ENCODE measurements at places on chromosomes 1 and 21.

DNA sequence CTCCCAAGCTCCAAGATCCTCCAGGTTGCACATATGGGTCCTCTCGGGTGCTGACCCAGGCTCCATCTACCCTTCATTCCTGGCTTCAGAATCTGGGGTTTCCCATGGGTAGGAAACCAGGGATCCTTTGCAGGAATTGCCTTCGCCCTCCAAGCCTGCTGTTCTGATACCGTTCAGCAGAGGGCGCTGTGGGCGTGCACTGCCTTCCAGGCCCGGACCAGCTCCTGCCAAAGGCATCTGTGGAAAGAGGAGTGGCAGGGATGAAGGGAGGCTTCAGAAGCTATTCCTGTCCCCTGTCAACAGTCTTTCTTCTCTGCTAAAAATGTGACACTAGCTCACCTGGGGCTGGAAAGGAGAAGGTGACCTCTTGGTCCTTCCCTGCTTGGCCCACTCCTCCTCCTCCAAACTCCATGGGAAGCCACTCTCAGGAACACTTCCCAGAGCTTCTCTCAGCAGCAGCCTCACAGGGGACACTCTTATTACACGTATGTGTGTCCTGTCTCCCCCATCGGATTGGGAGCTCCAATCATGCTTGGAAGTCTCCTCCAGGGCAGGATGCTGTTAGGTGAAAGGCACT, 71.2 kb downstream of the VWA5B1 start:
- no peak for DNase-seq

DNA sequence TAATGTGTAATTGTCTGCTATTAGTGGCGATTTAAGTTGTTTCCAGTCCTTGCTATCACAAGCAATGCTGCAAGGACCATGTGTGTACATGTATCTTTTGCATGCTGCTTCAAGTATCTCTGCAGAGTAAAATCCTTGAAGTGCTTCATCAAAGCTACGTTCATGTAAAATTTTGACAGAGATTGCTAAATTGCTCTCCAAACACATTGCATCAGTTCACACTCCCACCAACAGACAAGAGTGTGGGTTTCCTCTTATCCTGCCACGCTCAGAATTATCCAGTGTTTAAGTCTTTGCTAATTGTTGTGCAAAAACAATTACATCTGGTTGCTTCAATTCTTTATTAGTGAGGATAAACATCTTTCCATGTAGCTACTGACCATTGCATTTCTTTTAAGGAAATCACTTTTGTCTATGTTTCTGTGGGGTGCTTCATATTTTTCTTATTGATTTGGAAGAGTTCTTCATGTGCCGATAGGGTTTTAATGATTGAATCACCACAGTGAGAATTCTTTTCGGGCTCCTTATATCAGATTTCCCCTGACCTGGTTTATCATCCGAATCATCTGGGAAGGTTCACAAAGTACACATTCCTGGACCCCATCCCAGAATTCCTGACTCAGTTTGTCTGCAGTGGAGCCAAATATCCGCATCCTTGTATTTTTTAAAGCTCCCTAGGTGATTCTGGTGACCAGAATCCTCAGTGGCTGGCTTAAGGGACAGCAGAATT, 56.3 kb upstream of the GALNT2 start:
- DNase-seq: no peak

DNA sequence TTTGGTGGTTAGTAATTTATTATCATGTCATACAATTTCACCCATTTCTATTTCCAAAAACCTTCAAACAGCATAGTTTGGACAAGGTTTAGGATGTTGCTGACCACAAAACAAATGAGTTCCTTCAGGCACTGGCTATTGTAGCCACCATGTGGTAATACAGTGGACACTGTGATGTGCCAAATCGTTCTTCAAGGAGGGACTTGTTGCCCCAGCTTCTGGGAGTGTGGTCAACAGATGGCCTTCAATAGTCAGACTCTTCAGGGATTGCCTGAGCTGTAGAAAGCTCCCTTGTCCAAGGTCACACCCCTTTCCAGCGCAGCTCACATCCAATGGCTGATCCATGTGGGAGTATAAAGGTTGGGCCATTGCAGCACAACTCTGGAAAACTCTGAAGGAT, 2.6 kb downstream of the PDE4B start:
- no peak for DNase-seq

DNA sequence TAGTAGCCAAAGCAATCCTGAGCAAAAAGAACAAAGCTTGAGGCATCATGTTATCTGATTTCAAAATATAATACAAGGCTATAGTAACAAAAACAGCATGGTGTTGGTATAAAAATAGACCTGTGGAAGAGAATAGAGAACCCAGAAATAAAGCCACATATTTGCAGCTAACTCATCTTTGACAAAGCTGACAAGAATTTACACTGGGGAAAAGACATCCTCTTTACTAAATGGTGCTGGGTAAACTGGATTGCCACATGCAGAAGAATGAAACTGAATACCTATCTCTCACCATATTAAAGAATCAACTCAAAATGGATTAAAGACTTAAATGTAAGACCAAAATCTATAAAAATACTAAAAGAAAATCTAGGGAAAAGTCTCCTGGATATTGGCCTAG, 59.5 kb upstream of the CD55 start:
- DNase-seq: no peak

DNA sequence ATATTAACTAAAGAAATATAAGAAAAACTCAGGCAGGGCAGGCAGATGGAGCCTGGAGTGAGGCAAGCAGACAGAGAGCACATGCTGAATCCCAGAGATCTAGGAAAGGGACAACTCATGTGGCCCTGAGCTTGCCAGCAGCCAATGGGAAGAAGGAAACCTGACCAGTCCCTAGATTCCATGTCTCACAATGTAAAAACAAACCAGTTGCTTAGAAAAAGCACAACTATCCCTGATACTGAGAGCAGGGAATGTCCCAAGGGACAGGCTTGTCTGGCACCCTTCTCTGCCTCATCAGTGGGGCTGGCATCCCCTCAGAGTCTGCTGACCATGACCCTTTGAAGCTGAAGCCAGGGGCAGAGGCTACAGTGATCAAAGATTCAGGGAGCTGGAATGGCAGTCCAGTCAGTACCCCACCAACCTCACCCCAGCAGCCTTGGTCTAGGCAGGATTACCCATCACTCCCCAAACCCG, 27.8 kb downstream of the HSPG2 start:
- no peak for DNase-seq

DNA sequence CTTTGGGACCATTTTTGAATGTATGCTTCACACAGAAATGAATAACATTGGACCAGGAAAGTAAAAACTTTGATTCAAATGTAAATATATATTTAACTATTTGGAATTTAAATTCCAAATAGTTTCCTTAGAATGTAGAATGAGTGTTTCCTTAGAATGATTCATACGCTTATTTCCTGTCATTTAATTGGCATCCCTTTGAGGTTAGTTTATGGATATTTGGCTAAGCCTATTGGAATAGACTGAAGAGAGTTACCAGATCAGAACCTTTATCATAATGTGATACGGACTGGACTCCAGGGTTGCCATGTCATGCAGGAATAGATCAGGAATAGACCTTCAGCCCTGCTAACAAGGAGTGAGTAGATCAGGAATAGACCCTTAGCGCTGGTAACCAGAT, 133.1 kb downstream of the TNNI3K start:
- no peak for DNase-seq

DNA sequence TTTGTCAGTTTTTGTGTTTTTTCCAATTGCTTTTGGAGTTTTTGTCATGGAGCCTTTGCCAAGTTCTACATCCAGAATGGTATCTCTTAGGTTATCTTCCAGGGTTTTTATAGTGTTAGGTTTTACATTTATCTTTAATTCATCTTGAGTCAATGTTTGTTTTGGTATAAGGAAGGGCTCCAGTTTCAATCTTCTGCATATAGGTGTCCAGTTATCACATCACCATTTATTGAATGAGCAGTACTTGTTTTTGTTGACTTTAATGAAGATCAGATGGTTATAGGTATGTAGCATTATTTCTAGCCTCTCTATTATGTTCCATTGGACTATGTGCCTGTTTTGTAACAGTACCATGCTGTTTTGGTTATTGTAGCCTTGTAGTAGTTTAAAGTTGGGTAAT, 1233.1 kb downstream of the PLA2G4A start:
- no peak for DNase-seq

DNA sequence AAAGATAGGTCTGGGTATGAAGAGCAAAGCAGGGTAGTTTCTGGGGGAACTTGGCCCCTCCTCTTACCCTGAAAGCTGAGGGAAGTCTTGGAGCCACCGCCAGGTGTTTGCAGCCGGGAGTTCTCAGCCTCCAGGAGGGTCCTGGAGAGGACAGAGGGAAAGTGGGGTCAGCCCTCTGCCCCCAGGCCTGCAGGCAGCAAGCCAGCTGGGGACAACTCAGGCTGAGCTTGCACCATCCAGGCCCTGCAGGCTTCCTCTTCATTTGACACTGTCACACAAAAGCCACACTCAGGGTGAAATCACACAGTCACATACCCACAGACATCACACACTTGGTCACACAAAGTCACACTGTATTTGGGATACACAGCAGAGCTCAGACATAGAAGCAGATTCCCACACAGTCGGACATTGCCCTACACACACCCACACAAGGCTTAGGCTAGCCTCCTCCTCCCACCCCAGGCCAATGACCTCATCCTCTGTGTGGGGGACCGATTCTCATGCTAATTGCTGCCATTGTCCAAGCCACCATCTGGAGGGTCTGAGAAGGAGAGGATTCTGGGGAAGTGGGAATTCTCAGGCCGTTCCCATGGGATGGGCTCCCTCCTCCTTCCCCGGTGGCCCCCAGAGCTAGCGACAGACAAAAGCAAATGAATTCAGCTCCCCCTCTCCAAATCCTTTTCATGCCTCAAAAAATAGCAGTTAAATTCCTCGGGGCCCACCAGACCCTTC, 3.7 kb downstream of the NES start:
- DNase-seq: no peak

Measured in stimulated activated CD8-positive, alpha-beta memory T cell treated with anti-CD3 and anti-CD28 coated beads, Interleukin-7, amount 100 ng/mL, for 1 hour (primary cell).